Mesenteric fat pad (tissue), 1 donor: ENCODE measurements at places on chromosomes 11 and 22. TPM values are rescaled to one million over a fixed set of nuclear protein-coding genes. Genes with fewer than 3 reads are reported as not detected.
A peak's percentile ranks its signal among the peaks of the same experiment; 100 is the strongest.

Gene MAJIN
- total RNA-seq: not detected

- no peak for DNase-seq
These were observed 21.8 kb upstream of the DRG1 start for GRCh38 chr22:31377612-31378011.

DNA sequence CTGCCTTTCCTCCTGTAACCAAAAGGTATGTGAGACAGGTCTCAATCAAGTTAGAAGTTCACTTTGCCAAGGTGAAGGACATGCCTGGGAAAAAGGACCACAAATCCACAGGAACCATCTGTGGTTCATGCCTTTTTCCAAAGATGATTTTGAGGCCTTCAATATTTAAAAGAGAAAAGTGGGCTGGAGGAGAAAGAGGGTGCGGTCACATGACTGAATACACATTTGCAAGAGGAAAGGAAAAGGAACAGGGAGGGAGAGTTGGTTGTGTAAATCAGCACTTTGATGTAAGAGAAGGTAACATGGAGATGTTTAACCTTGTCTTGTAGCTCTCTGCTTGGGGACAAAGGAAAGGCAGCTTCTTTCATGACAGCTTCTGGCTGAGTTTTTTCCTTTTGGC lies 21.2 kb downstream of the MOV10L1 start:
- no peak for DNase-seq

DNA sequence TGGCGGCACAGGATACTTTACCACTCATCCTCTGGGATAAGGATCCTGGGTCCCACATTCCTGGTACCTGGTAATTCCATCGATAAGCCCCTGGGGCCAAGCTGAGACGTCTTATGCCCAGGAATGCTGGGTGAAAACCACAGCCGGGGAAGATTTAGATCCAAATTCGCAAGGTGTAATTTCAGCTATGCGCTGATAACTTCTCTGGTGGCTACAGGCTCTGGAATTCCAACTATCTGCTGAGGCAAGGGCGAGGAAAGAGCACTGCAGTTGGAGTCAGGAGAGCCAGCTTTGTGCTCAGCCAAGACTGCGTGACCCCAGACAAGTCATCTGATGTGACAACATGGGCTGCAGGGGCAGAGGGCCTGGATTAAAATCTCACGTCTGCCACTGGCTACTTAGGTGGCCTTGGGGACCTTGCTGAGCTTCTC lies 9.9 kb upstream of the MYEOV start:
- DNase-seq: no peak

Gene CABP4
- total RNA-seq: 3.8 TPM

- DNase-seq: no peak
These were observed 382.1 kb downstream of the KCNA4 start for GRCh38 chr11:29634744-29635143.

- DNase-seq: no peak
These were observed 45.0 kb upstream of the CTTN start for GRCh38 chr11:70353329-70353728.

- DNase-seq: no peak
These were observed 31.2 kb upstream of the MUC5AC start for GRCh38 chr11:1126491-1126926.

DNA sequence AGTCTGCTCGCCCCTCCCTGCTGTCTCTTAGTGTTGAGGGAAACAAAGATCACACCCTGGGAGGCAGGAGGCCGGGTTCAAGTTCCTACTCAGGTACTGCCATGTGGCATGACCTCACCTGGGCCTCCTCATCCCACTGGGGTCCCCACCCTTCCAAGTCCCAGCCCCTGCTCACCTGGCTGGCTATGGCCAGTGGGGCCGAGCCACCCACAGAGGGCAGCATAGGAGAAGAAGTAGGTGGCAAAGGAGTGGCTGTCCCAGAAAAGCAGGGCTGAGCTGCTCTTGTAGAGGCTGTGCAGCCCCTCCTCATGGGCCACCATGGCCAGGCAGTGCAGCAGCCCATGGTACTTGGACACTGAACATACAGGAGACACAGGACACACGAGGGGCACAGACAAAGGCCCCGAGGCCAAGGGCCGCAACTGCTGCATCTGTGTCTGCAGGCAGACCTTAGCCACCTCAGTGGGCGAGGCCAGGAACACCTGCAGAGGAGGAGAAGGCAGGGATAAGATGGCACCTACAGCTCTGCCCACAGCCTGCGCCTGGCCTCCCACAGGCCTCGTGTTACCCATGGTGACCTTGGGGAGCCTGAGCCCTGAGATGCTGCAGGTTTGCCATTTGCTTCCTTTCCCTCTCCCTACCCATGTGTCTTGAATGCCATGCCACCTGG lies 50.6 kb upstream of the MPEG1 start:
- no peak for DNase-seq

Gene LDHAL6A
- not detected for total RNA-seq

Gene ADM
- 663 TPM for total RNA-seq

DNA sequence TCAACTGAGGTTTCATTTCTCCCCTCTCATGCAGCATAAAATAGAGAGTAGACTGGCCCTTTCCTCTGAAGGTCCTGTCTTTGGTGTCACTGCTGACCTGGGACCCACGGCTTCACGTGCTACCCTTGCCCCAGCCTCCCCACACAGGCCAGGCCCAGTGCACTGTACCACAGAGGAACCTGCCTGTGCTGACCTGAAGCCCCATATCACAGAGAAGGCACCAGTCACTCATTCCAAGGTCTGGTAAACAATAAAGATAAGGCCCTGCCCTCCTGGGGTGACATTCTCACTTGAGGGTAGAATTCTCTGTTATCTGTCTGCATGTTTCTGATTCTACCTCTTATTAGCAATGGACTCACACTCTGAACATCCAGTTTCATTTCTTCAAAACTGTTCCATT lies 51.3 kb downstream of the RPL27A start:
- no peak for DNase-seq

Gene KCNQ1
- total RNA-seq: 10.7 TPM

Gene APOL4
- 51.4 TPM for total RNA-seq

- DNase-seq: no peak
These were observed 96.5 kb downstream of the NXPE2 start for GRCh38 chr11:114774599-114775361.

DNA sequence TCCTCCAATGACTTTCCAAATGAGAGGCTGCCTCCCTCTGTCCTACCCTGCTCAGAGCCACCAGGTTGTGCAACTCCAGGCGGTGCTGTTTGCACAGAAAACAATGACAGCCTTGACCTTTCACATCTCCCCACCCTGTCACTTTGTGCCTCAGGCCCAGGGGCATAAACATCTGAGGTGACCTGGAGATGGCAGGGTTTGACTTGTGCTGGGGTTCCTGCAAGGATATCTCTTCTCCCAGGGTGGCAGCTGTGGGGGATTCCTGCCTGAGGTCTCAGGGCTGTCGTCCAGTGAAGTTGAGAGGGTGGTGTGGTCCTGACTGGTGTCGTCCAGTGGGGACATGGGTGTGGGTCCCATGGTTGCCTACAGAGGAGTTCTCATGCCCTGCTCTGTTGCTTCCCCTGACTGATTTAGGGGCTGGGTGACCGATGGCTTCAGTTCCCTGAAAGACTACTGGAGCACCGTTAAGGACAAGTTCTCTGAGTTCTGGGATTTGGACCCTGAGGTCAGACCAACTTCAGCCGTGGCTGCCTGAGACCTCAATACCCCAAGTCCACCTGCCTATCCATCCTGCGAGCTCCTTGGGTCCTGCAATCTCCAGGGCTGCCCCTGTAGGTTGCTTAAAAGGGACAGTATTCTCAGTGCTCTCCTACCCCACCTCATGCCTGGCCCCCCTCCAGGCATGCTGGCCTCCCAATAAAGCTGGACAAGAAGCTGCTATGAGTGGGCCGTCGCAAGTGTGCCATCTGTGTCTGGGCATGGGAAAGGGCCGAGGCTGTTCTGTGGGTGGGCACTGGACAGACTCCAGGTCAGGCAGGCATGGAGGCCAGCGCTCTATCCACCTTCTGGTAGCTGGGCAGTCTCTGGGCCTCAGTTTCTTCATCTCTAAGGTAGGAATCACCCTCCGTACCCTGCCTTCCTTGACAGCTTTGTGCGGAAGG lies 2.9 kb downstream of the APOC3 start:
- DNase-seq: peak; percentile 71

DNA sequence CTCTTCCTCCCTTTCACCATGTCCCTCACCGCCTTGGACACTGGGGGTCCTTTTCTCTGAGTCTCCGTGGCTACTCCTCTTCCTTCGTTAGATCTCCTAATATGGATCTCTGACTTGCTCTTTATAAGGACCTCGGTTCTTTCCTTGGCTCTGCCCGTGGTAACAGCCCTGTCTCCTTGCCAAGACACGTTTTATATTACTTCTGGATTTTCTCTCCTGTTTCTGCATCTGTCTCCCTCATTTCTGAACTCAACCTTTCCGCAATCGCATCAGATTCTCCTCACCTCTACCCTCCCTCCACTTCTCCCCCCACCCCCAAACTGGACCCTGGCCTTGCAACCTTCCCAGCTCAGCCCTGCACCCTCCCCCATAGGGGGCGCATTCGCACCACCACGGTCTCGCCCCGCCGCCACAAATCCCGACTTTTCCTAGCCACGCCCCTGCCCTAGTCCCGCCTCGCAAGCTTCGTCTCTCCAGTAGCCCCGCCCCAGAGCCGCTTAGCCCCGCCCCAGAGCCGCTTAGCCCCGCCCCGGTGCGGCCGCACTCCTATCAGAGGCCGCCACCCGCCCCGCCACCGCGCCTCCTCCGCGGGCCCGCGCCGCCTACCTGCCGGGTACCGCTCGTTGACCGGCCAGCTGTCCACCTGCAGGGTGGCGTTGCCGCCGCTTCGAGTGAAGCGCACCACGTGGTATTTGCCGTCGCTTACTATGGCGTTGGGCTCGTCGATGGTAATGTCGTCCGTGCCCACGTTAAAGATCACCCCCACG lies 39.0 kb downstream of the SLC22A12 start:
- DNase-seq: no peak

DNA sequence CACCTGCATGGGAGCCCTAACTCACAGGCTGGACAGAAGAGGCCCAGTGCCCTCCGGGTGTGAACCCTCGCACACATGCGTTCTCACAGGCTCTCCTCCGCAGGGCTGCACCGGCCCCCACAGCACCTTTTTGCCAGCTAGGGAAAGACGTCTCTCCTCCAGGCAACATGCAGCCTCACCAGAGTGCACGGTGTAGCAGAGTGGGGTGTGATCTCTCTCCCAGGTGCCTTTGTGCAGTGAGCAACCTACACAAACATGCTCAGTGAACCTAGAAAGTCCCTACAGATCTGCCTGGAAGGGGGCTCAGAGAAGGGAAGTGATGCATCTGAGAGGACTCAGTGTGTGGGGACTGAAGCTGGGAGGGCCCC lies 3.7 kb upstream of the CARNS1 start:
- no peak for DNase-seq

DNA sequence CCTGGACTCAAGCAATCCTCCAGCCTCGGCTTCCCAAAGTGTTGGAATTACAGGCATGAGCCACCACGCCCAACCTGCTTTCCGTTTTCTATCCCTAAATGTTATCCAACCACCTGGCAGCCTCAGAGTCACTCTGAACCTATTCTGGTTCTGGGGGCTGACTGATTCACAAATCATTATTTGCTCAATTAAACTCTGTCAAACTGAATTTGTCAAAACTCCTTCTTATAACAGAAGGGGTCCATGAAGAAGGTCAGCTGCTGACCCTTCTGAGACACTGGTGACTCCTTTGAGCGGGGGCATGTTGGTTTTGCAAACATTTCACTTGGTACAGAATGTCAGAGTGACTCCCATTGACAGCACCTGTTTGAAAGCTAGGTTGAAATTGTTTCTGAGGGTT lies 1.8 kb upstream of the VPS37C start:
- DNase-seq: peak; percentile 37

Gene SCGB1A1
- total RNA-seq: not detected

DNA sequence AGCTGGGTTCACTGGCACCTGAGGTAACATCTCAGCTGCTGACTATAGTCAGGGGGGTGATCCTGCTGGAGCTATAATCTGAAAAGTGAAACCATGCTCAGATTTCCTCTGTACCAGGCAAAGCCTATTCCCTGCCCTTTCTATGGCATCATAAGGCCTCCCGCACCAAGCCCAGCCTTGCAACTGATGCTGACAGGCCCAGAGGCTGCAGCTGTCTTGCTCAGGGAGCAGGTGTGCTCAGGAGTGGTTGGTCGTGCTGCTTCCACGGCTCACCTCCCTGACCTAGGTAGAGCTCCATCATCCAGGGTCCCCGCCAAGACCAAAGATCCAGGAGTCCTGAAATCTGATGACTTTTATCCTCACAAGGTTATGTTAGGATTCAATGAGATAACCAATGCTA lies 121.7 kb downstream of the FEZ1 start:
- DNase-seq: no peak

- peak; percentile 45 for DNase-seq
These were observed 342.3 kb downstream of the CADM1 start for GRCh38 chr11:115161876-115162275.

GRCh38 chr11:109798521-109798920 lies 294.7 kb upstream of the ZC3H12C start:
- no peak for DNase-seq

Gene KRTAP5-9
- total RNA-seq: not detected

DNA sequence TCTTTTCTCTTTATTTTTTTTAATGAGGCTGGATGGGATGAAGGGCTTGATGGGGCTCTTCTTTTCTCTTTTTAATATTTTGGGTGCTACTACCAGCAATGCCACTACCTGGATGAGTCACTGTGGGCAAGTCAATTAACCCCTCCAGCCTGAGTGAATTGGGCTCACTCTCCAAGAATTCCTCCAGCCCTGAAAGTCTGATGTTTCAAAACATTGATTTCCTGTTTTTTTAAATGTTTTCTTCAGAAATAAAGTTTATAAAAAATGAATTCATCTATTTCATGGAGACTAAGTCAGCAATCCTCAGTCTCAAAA lies 812 bp upstream of the OR5A2 start:
- DNase-seq: no peak

Gene PRAME
- not detected for total RNA-seq

- no peak for DNase-seq
These were observed 7.9 kb upstream of the SCGB1A1 start for GRCh38 chr11:62410972-62411371.

GRCh38 chr11:7833527-7833926 lies 36.8 kb upstream of the OR5P2 start:
- DNase-seq: no peak

Gene OR10A2
- not detected for total RNA-seq

Gene NRIP3
- 0.87 TPM for total RNA-seq

Gene NRGN
- total RNA-seq: 4.0 TPM

Gene UPK3A
- not detected for total RNA-seq

- no peak for DNase-seq
These were observed 435.6 kb upstream of the LRRC4C start for GRCh38 chr11:41895081-41895480.

Gene DEUP1
- not detected for total RNA-seq

- no peak for DNase-seq
These were observed 53.0 kb downstream of the GRAMD1B start for GRCh38 chr11:123483058-123483457.

GRCh38 chr11:30666817-30667216 lies 80.7 kb upstream of the MPPED2 start:
- no peak for DNase-seq

Gene DCDC1
- not detected for total RNA-seq

- DNase-seq: no peak
These were observed 73.3 kb upstream of the CSNK2A3 start for GRCh38 chr11:11426226-11426952.

GRCh38 chr11:3109921-3110706 lies 52.9 kb upstream of the CARS1 start:
- DNase-seq: peak; percentile 88

- DNase-seq: no peak
These were observed 16.1 kb downstream of the SCARF2 start for GRCh38 chr22:20421507-20421874.

GRCh38 chr11:877565-877964 lies 33.0 kb downstream of the CHID1 start:
- DNase-seq: no peak
